Effector CD4-positive, alpha-beta T cell (primary cell): ENCODE measurements at places on chromosomes 5 and 9.

DNA sequence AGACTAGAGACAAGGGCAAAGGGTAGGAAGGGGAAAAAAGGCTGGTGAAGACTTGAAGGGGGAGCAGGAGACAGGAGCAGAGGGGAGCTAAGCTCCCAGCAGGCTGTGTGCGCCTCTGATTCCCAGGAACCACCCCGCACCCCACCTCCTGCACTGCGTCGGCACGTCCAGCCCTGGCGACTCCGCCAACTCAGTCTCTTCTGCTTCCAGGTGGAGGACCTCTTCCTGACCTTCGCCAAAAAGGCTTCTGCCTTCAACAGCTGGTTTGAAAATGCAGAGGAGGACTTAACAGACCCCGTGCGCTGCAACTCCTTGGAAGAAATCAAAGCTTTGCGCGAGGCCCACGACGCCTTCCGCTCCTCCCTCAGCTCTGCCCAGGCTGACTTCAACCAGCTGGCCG is 30.5 kb downstream of the DYNC2I2 start:
- DNase-seq: no peak

DNA sequence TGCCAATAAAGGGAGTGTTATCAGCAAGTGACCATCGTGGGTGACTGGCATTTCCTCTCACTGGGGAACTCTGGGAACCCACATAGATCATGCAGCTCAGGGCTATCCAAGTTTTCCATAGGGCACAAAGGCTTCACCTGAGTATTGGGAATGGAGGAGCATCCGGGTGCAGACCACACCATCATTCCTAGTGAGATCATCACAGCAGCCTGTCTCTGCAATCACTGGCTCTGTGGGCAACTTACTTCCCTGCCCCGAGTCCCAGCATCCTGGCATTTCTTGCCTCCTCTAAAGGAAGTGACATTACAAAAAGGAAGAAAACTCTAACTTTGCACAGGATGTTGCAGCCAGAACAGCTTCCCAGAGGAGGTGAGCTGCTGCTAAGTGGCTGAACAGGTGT is 80.6 kb upstream of the SHB start:
- no peak for DNase-seq

DNA sequence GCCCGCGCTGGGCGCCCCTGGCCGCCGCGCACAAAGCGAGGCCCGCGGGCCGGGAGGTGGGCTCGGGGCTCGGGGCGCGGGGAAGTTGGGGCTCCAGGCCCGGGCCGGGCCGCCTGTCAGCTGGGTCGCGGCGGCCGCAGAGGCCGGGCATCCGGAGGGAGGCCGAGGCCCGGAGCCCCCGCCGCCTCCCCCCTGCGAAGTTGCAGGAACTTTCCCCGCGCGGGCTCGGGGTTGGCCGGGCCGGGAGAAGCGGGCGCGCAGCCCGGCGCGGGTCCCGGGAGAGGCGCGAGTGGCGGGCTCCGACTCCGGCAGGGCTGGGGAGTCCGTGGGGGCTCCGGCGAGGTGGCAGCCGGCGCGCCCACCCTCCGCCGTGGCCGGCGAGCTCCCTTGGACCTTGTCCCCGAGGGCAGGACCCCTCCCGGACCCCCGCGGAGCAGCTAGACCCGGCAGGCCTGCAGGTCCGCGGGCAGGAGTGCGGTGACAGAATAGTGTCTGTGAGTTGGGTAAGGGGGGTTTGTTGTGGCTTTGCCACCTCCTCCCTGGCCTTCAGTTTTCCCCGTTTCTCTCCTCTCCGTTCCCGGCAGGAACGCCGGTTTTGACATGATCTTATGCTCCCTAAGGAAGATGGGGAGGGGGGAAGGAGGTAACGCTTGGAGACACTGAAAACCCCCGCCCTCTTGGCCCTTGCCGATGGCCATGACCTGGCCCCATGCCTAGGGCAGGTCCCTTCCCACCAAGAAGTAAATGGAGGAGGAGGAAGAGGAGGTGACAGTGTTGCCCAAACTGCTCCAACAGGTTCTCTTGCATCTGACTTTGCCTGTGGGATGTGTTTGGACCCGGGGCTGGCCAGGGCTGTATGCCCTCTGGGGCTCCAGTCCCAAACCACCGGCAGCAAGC is 942 bp downstream of the PHF2 start:
- DNase-seq: no peak

DNA sequence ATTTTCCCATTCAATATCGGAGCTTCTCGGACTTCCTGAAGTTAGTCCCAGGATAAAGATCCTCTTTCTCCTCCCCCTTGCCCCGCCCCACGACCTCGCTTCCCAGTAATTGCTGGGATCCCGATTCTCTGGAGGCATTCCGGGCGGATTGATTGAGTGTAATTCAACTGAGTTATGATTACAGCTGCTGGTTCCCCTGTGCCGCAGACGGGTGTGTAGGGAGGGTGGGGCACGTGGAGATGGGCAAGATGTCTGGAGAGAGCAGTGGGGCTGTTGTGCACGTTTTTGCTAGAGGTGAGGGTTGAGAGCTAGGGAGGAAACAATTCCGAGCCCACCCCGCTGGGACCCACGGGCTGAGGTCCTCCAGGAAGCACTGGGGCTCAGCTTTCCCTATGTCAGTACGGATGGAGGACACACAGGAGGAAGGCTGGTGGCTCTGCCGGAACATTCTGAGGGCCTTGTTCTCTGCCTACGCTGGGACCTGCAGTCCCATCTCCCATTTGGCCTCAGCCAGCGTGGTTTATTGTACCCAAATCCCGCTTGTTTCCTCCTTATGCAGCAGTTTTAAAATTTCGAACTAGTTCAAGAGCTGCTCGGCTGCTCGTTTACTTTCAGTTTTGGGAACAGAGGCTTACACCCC is 2.4 kb upstream of the DMRT2 start:
- no peak for DNase-seq

- DNase-seq: no peak
Measured at GRCh38 chr9:91814753-91815152, 135.3 kb downstream of the ROR2 start.

DNA sequence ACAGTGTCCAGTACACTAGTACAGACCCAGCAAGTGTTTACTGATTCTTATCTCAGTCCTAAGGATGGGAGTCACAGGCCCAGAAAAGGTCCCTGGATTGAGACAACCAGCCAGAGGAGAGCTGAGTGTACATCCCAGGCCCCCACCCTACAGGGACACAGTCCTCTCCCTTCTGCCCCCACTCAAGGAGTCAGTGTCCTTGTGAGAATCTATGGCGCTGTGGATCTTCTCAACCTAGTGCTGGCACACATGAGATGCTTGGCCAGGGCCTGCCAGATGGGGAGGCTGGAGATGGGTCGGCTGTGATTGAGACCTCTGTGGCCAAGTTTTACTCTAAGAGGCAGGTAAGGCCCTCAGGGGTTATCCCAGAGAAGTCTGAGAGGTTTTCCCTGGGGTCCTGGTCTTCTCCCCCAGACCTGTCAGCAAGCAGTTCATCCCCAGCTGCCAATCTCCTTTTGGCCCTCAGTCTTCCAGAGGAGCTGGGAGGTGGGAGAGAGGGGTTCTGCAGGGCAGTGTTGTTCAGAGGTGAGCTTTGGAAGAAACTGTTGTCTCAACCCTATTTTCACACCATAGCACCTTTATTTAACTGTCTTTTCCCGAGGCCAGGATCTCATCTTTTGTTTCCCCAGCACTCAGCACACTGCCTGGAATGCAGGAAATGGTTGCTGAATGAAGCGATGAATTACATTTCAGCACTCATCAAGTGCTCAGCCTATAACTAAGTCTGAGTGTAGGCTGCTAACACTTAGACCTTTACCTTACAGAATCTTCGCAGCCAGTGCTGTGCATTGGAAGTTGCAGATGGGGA is 3.2 kb upstream of the NSD1 start:
- DNase-seq: no peak
